Activated T-cell treated with anti-CD3 and anti-CD28 coated beads for 24 hours (primary cell): ENCODE measurements at places on chromosomes 1 and 21.

- no peak for DNase-seq
These were observed 202.1 kb downstream of the KAZN start for GRCh38 chr1:14800500-14801076.

DNA sequence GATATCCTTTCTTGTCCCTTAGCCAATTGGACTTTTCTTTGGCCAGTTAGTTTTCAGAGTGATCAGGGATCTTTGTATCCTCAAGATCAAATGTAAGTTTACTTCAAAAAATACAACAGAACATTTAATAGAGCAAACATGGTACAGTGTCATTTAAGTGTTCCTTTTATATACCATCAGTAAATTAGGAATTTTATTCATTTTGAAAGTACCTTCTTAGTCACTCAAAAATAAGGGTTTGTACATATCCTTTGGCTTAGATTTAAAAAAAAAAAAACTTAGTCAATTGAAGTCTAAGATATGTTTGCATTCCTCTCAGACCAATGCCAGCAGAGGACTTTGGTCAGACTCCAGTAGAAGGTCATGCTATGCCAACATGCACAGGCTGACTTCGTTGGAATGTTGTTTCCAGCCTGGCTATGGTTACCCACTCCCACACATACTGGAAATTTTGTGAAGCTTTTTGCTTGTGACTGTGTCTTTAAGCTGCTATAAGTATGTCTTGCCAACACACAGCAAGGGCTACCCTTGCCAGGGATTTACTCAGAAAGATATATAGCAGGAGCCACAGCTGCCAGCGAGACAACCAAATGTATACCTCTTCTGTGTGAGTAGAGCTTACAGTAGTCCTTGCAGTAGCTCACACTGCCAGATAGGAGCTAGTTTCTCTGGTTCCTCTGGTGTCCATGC lies 81.5 kb upstream of the LRIF1 start:
- DNase-seq, result no peak

GRCh38 chr1:198287916-198288315 lies 131.1 kb downstream of the NEK7 start:
- DNase-seq, result no peak

GRCh38 chr1:236808564-236809130 lies 13.6 kb downstream of the MTR start:
- no peak for DNase-seq

GRCh38 chr1:16218014-16218673 lies 5.7 kb upstream of the ARHGEF19 start:
- no peak for DNase-seq

GRCh38 chr1:13809461-13810159 lies 109.6 kb downstream of the PRDM2 start:
- DNase-seq, result no peak

- no peak for DNase-seq
These were observed 179.0 kb downstream of the PTPRU start for GRCh38 chr1:29415156-29415830.

DNA sequence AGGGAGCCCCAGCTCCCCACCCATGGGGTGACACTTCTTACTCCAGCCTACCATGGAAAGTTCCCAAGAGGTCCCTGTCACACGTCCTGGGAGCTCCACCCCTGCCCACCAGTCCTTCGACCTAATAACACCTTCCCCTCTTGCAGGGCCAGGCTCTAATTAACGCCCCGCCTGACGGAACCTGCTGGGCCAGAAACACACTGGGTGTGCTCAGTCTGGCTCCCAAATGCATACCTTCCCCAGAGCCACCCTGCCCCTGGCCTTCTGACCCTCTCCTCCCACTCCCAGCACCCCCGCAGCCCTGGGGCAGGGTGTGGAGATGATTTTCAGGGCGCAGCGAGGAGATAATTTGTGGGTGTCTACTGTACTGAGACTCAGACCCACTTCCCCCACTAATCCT lies 20.6 kb downstream of the PGLYRP3 start:
- DNase-seq, result no peak

GRCh38 chr1:74375376-74375775 lies 137.0 kb downstream of the LRRC53 start:
- DNase-seq, result no peak

- DNase-seq, result no peak
These were observed 7.3 kb upstream of the NRAS start for GRCh38 chr1:114723915-114724314.

DNA sequence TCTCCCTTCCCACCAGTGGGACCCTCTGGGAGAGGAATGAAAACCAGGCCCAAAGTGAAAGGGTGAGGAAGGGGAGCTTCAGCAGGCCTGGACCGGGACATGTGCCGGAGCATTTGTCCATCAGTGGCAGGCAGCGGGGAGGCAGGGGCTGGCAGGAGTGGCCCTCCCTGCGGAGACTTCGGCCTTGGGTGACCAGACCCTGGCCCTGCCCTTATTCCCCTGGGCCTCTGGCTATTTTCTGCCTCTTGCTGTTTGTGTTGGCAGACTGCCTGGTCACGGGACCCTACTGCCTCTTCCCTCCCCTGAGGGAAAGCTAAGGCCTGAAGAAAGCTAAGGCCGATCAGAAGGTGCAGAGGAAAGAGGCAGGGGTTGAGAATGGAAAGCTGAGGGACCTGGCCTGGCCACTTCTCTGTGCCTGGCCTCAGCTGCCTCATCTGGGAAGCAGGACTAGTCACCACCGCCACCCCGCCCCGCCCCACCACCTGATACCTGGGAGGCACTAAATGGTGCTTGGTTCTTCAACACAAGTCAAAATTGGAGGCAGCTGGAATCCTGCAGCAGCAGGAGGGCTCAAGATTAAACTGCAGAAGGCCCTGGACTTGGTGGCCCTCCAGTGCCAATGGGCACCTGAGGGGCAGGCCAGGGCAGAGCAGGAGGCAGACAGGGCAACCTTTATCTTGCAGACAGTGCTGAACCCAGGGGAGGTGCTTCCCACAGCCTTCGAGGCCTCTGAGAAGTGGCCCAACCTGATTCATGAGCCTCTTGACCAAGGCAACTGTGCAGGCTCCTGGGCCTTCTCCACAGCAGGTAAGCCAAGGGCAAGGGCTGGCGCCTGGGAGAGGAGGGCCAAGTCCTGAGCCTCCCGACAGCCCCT lies 7.9 kb downstream of the TINAGL1 start:
- no peak for DNase-seq

GRCh38 chr1:209900734-209901133 lies 37.3 kb upstream of the SYT14 start:
- no peak for DNase-seq

GRCh38 chr1:5001466-5001865 lies 347.1 kb downstream of the AJAP1 start:
- DNase-seq, result no peak

- DNase-seq, result no peak
These were observed 12.3 kb downstream of the ADGRB2 start for GRCh38 chr1:31751822-31752241.

DNA sequence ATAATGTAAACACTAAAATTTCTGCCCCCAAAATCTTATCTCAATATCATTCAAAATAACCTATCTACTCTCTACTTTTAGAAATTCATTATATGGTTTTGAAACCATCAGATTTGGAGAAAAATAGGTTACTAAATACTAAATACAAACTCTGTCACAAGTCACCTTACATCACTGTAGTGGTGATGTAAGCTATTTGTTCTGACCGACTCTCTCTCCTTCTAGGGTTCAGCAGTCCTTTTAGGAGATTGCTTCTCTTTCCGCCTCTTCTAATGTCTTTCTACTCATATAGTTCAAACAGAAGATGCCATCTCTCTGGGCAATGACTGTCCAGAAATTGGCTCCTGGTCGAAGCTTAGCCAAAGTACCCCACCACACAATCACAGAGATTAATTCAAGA lies 93.1 kb downstream of the EPS15 start:
- DNase-seq, result no peak

- no peak for DNase-seq
These were observed 540 bp upstream of the C1orf198 start for GRCh38 chr1:230868736-230869385.

GRCh38 chr1:45328680-45329079 lies 2.0 kb downstream of the HPDL start:
- DNase-seq, result no peak

DNA sequence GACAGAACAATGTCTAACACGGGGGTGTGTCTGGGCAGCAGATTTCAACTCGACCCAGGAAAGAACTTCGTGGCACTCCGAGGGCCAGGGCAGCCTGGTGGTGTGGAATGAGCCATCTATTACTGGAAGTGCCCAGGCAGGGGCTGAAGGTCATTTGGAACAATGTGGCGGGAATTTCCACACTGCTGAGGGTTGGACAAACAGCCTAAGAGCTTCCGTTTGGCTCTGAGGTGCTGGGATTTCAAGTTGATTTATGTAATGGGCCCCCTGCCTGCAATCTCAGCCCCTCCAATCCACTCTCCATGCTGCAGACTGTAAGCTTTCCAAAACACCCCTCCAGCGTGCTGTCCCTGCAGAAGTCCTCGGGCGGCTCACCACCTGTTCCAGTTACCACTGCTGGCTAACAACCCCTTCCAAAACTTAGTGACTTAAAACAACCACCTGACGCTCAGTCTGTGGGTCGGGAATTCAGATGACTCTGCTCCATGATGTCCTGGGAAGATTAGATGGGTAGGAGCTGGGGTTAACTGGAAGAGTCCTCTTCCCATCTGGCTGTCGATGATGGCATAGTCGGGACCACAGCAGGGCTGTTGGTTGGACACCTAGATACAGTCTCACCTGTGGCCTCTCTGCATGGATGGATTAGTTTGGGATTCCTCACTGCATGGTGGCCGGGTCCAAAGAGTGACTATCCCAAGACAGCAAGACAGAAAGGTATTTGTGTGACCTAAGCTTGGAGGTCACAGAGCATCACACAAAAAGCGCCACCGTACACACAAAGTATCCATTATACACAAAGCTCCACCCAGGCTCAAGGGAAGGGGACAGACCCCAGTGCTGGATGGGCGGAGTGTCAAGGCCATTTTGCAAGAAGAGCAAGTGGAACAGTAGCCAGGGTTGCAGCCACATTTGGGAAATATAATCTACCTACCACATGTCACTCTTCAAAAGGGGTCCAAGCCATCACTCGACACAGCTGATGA lies 89.7 kb upstream of the IFFO2 start:
- no peak for DNase-seq

DNA sequence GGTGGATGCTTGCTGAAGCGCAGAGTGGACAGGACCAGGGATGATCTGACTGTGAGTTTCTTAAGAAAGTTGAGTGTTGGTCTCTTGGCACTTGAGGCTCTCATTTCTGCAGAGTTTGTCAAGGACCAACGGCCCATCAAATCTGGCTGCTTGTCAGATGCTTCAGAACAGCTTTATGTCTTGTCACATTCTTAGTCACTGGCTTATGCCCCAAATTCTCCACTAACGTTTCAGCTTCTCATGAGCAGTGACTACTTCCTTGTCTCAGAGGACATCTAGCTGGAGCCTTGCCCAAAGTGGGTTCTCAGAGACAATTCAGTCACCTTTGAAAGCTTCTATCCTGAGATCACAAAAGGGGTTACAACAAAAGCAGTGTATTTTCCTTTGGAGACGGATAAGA lies 92.3 kb downstream of the ST6GALNAC5 start:
- DNase-seq, result no peak

GRCh38 chr21:42022091-42022430 lies 11.9 kb upstream of the ZBTB21 start:
- no peak for DNase-seq

DNA sequence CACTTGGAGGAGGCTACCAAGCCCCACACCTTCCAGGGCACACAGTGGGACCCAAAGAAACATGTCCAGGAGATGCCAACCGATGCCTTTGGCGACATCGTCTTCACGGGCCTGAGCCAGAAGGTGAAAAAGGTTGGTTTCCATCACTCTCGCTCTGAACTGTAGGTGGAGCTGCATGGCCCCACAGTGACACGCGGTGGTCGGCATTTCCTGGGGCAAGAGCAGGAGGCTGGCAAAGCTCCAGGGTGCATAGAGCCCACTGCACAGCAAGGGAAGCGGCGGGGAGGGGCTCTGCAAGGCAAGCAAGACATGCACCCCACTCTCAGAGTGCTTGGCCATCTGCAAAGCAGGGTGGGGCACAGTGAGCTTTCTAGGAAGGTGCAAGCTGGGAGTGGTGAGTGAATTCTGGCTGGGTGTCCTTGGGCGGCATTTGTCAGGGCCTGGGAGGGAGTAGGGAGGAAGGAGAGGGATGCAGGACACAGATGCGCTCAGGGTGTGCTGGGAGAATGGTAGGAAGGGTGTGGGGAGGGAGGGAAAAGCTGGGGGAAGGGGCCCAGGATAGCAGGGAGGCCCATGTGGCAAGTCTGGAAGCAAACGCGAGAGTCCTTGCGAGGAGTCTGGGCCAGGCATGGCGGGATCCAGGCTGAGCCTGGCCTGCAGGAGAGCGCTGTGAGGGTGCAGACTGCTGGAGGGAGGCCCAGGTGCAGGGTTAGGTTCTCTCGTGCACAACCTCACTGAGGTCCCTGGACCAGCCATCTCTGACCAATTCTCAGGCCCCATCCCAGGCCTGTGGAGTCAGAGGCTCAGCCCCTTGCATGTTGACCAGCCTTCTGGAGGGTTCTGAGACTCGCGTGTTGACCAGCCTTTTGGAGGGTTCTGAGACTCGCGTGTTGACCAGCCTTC lies 11.0 kb downstream of the TRPM2 start:
- no peak for DNase-seq

- no peak for DNase-seq
These were observed 11.6 kb downstream of the REG4 start for GRCh38 chr1:119799599-119800177.

GRCh38 chr1:26768755-26769154 lies 19.0 kb upstream of the PIGV start:
- DNase-seq, result no peak

GRCh38 chr1:2255420-2256369 lies 27.6 kb downstream of the SKI start:
- DNase-seq, result peak; percentile 62

DNA sequence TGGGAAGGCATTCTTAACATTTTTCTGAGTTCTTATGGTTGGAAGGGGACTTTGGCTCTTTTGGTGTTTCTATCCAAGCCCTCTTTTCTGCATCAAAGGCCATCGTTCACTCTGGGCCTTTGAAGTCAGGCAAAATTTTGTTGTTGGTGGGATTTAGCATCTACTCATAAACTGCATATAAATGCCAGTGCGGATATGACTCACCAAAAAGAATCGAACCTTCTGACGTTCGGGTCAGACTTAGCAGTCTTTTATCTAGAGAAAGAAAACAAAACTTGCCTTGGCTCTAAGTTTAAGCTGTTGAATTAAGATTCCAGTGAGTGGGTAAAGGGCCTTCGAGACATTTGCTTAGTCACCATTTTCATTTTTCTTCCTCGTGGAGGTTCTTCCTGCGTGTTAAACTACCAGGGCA lies 51.4 kb downstream of the EVA1C start:
- no peak for DNase-seq

DNA sequence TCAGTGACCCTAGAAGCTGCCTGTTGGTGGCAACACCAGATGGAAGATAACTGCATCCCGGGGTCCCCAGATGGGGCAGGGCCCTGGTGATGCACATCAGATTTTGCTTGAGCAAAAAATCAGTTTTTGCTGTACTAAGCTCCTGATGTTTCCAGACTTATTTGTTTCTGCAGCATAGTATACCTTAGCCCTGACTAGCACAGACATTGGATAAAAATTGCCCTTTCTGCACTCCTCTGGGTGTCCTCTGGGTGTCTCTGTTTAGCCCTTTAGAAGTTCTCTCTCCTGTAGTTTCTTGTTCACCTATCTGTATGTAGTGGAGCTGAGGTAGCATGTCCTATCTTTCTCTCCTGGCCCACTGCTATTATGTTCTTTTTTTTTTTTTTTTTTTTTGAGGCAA lies 30.3 kb upstream of the PLA2G2C start:
- DNase-seq, result no peak
